ENCODE measurements at places on chromosomes 4 and X.

DNA sequence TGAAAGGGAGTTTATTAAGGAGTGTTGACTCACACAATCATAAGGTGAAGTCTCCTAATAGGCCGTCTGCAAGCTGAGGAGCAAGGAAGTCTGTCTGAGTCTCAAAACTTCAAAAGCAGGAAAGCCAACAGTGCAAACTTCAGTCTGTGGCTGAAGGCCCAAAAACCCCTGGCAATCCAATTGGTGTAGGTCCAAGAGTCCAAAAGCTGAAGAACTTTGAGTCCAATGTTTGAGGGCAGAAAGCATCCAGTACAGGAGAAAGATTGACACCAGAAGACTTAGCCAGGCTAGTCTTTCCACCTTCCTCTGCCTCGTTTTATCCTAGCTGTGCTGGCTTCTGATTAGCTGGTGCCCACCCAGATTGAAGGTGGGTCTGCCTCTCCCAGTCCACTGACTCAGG lies 535.2 kb downstream of the ARAP2 start:
- no peak for DNase-seq

GRCh38 chrX:41519468-41519867 lies 72.3 kb downstream of the NYX start:
- DNase-seq, result no peak

DNA sequence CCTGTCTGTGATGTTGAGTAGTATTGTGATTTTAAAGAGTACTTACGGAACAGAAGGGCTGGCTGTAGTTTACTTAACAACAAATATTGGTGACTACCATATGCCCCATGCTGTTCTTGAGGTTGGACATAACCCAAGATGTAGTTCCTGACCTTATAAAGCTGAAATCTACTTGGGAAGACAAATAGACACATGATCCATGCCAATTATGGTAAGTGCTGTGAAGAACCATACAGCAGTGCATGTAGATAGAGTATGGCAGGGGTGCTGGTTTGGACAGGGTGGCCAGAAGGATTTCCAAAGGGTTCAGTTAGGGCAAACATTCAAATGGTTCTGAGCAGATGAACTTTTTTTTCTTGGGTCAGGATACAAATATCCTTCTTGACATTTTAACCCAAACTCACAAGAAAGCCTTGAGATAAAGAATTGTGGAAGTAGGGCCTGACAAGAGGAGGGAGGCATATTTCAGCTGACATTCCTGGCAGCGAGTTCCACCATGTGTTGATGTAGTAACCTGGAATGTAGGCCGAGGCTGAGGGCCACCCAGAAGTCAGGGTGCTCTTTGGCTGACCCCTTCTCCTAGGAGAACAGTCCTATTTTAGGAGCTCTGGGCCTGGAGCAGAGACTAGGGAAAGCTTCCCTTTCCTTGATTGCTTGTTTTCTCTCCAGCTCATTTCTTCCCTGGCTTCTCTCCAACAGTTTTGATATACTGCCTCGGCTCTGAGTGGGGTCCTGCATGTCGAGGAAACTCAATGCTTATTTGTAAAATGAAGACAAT lies 74.2 kb downstream of the FREM3 start:
- no peak for DNase-seq

GRCh38 chr4:109419679-109420078 lies 13.9 kb upstream of the SEC24B start:
- DNase-seq, result no peak

GRCh38 chr4:75685546-75686189 lies 12.5 kb upstream of the G3BP2 start:
- no peak for DNase-seq

- no peak for DNase-seq
These were observed 343.7 kb downstream of the MID1IP1 start for GRCh38 chrX:39144956-39145355.

DNA sequence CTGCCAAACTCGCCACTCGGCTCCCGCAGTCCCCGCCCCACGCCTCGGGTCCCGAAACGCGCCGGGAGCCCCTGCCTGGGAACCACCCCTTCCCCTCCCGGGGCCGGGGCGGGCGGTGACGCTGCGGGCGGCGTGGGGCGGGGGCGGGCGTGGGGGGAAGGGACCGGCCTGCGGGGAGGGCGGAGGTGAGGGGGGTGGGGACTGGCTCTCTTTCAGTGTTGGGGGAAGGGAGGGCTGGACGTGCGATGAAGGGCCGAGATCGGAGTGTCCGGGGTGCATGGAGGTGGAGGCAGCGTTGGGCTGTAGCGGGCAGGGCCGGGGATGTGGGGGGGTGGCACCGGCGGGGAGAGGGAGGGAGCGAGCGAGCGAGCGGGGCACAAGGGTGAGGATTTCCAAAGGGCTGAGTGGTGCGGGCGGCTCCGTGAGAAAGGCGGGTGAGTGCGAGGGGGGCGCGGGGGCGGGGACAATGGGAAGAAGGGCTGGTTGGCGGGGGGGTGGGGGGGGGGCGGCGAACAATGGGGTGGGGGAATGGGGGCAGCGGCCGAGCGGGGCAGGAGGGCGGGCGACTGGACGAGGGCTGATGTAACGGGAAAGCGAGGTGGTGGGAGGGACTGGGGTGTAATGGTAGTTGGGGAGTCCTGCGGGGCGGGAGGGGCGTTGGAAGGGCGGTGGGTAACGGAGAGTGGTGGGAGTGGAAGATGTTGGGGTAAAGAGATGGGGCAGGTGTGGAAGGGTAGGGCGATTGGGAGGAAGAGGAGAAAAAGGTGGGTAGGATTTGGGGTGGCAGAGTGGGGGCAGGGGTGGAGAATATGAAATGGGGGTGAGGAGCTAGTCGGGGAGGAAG lies 578 bp downstream of the DCUN1D4 start:
- DNase-seq, result peak; percentile 75

- no peak for DNase-seq
These were observed 72.9 kb downstream of the AMMECR1 start for GRCh38 chrX:110245011-110245410.

- no peak for DNase-seq
These were observed 2.8 kb upstream of the AWAT1 start for GRCh38 chrX:70231666-70232065.

GRCh38 chr4:174071595-174071994 lies 211.9 kb downstream of the FBXO8 start:
- no peak for DNase-seq
